ENCODE measurements at places on chromosomes 3 and 15.

- no peak for DNase-seq
Observed at GRCh38 chr3:11769704-11770476, 76.8 kb downstream of the TAMM41 start.

DNA sequence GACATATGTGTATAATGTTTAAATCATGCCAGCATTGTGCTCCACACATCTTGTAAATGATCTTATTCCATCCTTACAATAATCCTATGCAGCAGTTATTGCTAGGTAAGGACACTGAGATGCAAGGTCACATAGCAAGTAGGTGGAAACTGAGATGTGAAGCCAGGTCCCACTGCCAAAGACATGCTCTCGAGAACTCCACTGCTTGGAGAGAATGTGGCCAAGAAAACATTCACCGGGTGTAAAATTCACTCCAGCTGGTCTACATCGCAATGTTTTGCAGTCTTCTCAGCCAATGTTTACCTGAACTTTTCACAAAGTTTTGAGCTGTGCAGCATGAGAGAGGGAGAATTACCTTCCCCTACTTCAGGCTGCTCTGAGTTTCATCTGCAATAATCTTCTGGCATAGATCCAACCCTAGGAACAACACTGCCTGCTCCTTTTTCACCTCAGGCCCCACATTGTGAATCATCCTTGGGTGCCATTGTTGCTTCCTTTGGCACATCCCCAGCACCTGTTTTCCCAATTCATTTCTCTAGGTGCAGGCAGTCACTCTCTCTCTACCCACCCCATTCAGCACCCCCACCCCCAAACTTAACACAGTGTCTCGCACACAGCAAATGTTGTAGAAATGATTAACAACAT, 53.5 kb upstream of the PRTG start:
- DNase-seq: no peak

- no peak for DNase-seq
Observed at GRCh38 chr3:184618811-184619210, 57.2 kb downstream of the EPHB3 start.

DNA sequence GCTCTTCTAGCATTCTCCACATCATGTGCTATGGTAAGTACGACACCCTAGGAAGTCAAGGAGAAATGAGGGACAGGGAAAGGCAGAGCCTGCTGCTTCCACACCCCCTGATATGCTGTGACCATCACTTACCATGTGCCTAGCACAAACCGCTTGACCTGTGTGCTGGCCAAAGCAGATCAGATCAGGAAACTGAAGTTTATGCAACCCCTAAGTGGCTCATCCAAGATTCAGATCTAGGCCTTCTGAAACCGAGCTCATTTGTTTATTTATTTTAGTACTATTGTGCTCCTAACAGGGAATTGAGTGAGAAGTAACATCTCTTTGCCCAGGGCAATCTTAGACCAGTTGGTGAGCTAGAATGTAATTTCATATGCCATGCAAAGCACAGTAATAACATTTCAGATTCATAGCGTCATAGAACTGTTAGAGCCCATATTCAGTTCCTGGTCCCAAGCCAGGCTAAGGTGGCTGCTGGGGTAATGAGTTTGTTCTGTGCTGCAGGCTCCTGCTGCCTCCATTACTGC, at the start of gene RTP2:
Gene RTP2, minus strand, starts transcription at position 51 of the 527 bp plus-strand sequence. CDS start 429 bp downstream, outside the sequence.
- no peak for DNase-seq

GRCh38 chr3:18758047-18758704, 333.0 kb upstream of the SATB1 start:
- DNase-seq: no peak

- peak; percentile 22 for DNase-seq
Observed at GRCh38 chr3:142853270-142854168, 35.4 kb downstream of the PCOLCE2 start.

DNA sequence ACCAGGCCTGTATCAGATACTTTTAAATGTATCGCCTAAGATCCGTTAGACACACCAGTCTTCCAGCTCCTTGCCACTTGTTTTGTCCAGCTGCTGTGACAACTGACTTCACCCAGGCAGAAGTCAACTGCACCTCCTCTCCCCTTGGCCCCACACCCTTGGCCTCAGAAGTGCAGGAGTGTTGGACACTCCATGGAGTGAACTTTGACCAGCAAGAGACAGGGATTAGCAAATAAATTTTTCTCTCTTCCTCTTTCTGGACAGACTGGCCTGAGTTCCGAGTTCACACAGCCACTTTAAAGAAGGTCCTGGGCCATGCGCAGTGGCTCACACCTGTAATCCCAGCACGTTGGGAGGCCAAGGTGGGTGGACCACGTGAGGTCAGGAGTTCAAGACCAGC, 2.9 kb upstream of the CLN6 start:
- DNase-seq: no peak

DNA sequence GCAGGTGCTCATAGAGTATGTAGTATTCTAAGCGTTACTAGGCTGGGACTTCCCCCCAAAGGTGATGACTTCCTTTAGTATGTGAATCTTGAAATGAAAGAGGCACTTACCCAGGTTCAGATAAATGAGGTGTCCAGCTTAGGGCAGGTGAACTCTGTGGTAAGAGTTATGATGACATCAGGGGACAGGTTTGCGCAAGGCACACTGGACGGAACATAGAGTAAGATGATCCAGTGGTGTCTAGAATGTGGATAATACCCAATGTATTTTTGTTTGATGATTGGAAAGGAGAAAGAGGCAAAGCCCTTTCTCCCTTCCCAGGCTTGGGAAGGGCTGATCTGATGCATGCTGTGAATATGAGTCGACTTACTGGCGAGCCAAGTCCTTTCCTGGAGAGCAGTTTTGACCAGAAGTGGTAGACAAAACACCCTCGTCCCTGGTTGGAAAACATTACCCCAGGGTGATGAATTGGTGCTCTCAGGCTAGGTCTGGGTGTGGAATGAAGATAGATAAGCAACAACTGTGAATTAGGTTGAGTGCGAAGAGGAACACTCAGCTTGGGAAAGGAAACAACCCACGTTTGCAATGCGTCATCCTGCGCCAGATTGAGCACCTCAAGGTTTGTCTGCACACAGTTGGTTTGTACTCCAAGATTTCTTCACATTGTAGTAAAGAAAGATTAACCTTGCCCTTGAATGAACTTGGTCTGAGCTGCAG, 124.2 kb downstream of the GHSR start:
- no peak for DNase-seq

- DNase-seq: no peak
Observed at GRCh38 chr15:25226360-25226759, 212.5 kb downstream of the UBE3A start.

DNA sequence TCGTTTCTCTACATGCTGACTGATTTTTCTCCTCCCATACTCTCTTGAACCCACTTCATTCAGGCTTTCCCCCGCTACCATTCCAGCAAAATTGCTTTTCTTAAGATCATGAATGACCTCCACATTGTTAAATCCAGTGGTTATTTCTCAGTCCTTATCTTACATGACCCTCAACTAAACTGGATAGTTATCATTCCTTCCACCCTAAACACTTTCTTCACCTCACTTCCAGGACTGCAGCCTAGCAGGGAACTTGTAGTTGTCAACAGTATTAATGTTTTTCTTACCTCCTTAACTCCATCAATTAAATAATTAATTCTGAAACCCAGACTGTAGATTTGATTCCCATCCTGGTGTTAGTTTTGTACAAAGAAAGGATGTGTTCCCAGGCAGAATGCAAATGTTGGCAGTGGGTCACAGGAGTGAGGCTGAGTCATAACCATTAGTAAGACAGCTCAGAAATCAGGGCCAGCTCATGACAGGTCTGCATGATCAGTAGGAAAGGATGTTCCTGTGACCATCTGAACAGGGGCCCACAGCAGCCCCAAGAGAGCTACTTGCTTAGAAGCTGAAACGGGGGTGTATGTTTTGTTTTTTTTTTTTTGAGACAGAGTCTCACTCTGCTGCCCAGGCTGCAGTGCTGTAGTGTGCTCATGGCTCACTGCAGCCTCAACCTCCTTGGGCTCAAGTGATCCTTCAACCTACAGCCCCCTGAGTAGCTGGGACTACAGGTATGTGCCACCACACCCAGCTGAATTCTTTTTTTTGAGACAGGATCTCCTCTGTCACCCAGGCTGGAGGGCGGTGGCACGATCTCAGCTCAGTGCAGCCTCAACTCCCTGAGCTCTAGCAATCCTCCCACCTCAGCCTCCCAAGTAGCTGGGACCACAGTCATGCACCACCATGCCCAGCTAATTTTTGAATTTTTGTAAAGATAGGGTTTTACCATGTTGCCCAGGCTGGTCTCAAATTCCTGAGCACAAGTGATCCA, 9.1 kb downstream of the BCL2L10 start:
- peak; percentile 34 for DNase-seq

DNA sequence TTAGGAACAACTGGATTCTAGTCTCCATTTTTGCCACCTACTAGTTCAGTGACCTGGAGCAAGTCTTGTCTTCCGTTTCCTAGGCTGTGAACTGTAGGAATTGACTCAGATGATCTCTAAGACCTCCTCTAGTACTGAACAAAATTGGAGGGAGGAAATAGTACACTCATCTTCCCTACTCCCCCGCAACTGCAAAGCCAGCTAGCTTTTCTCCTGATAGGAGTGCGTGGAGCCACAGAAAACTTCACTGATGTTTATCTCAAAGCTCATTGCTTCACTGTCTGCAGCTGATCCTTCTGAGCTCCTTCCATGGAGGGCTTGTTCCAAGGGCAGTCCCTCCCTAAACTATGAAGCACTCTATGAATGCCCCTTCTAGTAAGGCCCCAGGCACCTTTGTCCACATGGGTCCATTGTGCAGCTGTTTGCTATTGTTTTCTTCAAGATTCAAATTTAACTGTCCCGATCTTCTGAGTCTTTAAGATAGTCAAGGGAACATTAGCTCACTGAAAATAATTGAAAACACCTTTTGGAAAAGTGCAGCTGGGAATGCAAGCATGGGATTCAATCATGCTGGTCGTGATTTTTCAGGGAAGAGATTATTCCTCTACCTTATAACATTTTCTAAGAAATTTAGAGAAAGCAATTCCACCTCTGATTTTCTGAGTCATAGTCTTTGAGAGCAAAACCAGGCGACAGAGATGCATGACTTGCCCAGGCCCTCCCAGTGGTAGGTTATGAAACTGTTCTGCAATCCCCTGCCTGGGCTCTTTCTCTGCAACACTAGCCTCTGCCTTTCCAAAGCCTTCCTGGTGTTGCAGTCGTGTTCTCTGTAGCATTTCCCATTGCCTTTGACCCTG, 24.3 kb downstream of the FILIP1L start:
- peak; percentile 49 for DNase-seq

GRCh38 chr15:47955021-47955420, 165.8 kb upstream of the SLC24A5 start:
- no peak for DNase-seq

DNA sequence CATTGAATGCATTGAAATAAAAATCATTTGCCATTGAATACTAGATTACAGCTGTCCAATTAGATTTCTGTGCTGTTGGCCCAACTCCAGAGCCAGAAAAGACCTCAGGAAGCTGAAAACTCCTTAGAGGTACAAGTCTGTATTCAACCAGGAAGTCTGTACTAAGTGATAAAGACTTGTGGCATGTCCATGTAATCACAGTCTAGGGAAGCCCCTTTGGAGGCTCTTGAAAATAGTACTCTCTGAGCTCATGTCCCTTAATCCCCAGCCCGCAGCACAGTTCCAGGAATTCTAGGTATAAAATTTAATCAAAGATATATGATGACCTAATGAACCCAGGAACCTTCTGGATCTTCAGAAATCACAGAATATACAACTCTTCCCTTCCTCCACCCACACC, 279.4 kb downstream of the RSL24D1 start:
- no peak for DNase-seq

GRCh38 chr15:85289677-85290365, 90.6 kb upstream of the AKAP13 start:
- peak; percentile 48 for DNase-seq

DNA sequence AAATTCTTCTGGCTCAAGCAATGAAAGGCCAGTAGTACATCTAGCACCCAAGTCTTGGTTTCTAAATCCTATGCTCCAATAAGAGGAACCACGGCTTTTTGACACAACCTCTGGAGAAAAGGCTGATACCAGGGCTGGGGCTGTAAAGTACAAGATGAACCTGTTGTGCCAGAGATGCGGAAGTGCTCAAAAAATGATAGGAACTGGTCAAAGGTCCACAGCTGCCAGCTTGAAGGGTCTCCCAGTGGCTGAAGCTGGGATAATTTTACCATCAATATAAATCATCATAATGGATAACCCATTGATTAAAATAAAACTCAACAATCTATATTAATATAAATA, 558 bp upstream of the NCEH1 start:
- DNase-seq: no peak

Measured in BE2C (cell line).